RPMI7951 (cell line): ENCODE measurements at places on chromosomes 4 and X. TPM values are rescaled to one million over a fixed set of nuclear protein-coding genes. Genes with fewer than 3 reads are reported as not detected.
A peak's percentile ranks its signal among the peaks of the same experiment; 100 is the strongest.

DNA sequence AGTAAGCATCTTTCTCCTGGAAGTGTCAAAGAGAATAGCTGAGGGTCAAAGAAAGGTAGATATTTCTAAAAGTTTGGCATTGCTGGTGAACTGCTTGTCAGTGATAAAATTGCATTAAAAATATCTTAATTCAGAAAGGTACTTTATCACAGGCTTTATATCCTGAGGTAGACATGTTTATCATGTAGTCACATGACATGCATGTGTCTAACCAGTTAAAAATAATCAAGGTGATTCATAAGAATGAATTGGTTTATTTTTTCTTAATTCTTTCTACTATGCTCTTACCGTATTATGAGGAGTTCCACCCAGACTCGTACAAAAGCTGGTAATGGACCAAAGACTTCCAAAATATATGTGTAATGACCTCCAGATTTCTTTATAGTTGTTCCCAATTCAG lies 6.1 kb downstream of the SLC7A11 start:
- DNase-seq: no peak

- DNase-seq: no peak
Observed at GRCh38 chr4:89070041-89070440, 13.1 kb upstream of the FAM13A start.

USP11 gene
- 35.5 and 36.4 TPM in 2 replicates for total RNA-seq

PPP2R3B gene
- total RNA-seq: 6.7 and 7.7 TPM in 2 replicates

CCDC110 gene
- 1.2 and 3.3 TPM in 2 replicates for total RNA-seq

SRPK3 gene
- total RNA-seq: 0.12 and 1.1 TPM in 2 replicates

DNA sequence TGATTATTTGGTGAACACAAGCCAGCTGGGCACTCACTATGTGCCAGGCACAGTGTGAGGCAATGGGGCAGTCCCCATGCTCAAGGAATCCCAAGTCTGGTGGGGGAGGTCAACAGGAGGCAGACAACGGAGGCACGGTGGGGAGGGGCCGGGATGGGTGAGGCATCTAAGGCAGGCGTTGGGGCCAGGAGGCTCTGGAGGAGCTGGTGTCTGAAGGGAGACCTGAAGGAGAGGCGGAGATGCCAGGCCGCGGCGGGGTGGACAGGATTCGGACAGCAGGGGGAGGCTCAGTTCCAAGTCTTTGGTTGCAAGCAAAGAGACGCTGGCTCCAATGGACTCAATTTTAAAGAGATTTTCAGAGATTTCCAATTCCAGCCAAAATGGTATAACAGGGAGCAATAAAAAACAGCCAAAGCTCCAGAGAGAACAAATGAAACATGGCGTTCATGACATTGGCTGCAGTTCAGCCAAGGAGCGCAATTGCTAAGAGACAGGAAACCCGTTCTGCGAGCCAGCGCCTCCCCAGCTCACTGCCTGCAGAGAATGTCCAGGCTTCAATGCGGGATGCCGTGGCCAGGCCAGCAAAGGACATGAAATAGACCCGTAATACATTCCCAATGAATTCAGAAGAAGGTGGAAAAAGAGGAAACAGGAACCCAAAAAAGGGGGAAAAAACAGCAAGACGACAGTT lies 105.2 kb upstream of the LRPAP1 start:
- DNase-seq: no peak

- no peak for DNase-seq
Observed at GRCh38 chr4:26583538-26583864, 383 bp upstream of the TBC1D19 start.

ADH1C gene
- 0.29 and 0.48 TPM in 2 replicates for total RNA-seq

GIMD1 gene
- total RNA-seq: not detected in 2 replicates

TSPYL2 gene
- total RNA-seq: 10.0 and 10.7 TPM in 2 replicates

NHSL2 gene
- 0.36 and 0.59 TPM in 2 replicates for total RNA-seq

SH2D1A gene
- not detected in 2 replicates for total RNA-seq

DNA sequence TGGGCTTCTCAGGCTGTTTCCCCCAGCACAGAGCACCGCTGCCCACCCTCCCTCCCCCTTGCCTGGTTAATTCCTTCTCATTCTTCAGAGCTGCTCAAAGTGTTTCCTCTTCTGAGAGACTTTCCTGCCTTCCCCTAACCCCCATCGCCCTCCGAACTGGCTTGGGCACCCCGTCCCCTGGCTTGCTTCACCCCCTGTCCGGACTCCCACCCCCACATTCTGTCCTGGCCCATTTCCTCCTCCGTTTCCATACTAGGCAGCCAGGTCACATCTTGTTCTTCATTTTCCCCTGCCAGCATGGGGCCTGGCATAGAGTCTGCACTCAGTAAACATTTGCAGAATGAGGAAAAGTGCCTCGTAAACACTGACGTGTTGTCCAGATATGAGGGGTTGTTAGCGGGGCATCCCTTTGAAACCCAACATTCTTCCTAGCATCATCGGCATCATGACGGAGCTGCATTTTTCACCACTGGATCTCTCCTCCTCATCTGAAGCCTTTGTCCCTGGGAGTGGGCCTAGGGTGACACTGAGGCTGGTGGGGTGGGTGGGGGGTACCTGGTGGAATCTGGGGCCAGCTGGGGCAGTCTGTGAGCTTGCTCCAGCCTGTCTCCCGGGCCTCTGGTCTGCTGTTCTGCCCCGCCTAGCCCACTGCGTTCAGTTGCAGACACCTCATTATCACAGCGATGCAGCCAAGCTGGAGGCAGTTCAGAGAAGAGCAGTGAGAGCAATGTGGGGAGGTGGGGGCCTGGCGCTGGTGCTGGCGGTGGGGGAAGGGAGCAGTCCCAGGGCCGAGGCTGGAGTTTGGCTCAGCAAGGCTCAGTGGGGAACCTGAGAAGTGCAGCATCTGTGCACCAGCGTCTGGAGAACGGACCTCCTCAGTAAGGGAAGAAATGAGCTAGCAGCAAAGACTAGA lies 149.4 kb upstream of the PJA1 start:
- no peak for DNase-seq

- no peak for DNase-seq
Observed at GRCh38 chrX:20637351-20637750, 370.6 kb upstream of the RPS6KA3 start.

DNA sequence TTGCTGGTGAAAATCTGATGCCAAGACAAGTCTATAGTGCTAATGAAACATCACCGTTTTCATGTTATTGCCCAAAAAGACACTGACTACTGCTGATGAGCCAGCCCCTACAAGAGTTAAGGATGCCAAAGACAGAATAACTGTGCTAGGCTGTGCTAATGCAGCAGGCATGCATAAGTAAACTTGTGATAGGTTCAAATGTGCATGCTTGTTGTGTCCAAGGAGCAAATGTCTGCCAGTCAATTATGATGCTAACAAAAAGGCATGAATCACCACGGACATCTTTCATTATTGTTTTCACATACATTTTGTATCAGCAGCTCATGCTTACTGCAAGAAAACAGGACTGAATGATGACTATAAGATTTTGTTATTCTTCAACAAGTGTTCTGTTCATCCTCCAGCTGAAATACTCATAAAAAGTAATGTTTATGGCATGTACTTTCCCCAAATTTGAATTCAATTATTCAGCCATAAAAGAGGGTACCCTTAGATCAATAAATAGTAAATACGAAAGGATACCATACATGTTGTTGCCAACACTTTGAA lies 306.9 kb upstream of the ARSJ start:
- DNase-seq: no peak

GRCh38 chrX:112641449-112641848 lies 38.3 kb downstream of the LHFPL1 start:
- DNase-seq: no peak

ENPP6 gene
- total RNA-seq: not detected in 2 replicates

ELF2 gene
- 24.8 and 28.5 TPM in 2 replicates for total RNA-seq

CT45A10 gene
- 0.29 and 0.72 TPM in 2 replicates for total RNA-seq

ARHGAP24 gene
- 12.5 and 16.0 TPM in 2 replicates for total RNA-seq

- DNase-seq: no peak
Observed at GRCh38 chr4:124589786-124590185, 122.7 kb downstream of the ANKRD50 start.

DNA sequence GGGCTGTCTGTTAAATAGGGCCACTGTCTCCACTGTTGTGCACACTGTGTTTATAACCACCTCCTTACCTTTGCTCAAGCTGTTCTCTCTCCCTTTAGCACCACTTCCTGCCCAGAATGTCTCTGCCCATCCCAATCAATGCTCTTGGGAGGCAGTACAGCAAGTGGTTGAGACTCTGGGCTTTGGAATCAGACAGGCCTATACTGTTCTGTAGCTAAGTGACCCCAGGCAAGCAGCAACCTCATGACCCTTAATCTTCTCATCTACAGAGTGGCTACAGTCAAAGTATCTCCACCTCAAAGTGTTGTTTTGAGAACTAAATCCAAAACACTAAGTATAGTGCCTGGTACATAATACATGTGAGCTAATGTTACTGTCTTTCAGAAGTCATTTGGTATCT lies 3.8 kb upstream of the TXK start:
- no peak for DNase-seq

FAM241A gene
- total RNA-seq: 3.0 and 4.4 TPM in 2 replicates

DNA sequence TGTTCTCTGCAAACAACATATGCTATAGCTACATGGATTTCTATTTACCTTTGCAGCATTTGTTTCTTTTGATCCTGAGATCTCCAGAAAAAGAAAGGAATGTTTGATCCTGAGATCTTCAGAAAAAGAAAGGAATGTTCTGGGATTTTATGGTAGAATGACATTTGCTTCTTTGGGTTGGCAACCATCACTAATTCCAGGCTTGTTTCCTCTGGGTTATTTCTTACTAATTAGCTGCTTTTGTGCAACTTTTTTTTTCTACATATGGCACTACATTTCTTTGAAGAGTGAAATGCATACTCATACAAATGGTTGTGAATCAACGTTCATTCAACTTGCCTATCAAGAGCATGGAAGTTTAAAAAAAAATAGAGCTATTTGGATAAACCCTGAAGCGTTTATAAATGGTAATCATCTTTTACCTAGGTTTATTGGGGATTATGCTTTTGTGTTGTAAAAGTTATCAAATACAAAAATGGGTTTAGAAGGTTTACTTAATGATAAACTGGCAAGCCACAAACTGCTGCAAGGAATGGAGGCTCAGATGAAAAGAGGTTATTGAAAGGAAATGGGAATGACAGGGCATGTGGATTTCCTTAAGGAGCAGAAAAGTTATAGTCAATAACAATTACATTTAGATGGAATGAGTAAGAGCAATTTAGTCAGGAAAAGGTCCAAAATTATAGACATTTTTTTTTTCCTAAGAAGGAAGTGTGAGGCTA lies 95.6 kb upstream of the PCDH18 start:
- DNase-seq: no peak

DNA sequence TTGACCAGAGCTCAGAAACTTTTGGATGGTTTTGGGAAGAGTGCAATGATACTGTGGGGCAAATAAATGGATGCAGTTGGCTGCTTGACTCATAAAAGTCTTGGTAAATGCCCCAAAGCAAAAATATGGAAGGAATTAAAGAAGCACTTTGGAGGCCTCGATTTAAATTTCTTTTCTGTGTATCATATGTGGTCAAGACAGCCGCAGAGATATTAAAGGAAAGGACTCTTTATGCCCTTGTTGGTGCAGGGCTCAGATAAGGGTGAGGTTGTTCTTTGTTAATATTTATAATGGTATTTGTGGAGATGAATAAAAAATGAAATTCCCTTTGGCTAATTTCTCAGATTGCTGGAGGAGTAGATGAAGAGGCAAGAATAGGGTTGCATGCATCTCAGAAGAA lies 90.2 kb downstream of the NHS start:
- DNase-seq: peak; percentile 83
